Stimulated activated CD4-positive, alpha-beta T cell treated with anti-CD3 and anti-CD28 coated beads, Interleukin-2, amount 100 ng/mL, for 24 hours (primary cell): ENCODE measurements at places on chromosomes 12 and 14.

DNA sequence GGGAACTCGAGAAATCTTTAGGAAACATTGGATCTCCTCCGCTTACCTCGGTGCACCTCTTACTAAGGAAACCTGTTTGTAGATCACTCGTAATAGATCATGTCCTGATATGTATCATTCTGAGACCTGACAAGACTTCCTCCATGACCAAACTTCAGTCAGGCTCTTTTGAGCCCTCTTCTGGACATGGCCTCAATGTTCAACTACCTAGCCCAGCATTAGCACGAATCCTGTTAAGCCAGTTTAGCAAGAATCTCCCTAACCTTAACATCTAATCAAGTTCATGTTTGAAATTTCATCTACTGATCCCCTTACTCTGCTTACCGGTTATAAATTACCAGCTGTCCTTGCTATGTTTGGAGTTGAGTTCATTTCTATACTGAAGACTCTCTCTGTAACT lies 713.9 kb upstream of the USP15 start:
- DNase-seq: no peak

GRCh38 chr14:63956326-63956725 lies 103.5 kb downstream of the SYNE2 start:
- no peak for DNase-seq

- DNase-seq: no peak
Measured at GRCh38 chr14:105041841-105042765, 21.2 kb upstream of the CDCA4 start.

DNA sequence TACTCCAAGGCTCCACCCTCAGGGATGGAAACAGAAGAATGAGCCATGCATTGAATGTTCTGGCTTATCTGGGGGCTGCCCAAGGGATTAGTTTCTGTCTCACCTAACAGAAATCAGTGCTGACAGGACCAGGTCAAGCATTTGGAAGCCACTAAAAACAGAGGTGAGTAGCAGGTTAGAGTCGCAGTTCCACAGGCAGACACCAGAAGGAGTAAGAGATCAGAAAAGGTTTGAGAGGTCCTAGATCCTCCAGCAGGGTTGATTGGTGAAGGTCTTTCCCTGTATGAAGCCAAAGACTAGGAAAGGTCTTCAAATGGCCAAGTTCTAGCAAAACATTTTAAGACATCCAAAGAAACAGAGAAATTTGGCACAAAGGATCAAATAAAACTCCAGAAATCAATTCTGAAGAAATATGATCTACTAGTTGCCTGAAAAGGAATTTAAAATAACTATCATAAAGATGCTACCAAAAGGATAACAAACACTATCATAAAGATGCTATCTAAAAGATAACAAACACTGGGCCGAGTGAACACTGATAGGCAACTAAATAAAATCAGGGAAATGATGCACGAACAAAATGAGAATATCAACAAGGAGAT lies 19.5 kb upstream of the TTC9 start:
- DNase-seq: peak; percentile 45

- no peak for DNase-seq
Measured at GRCh38 chr12:15770581-15770980, 18.6 kb downstream of the EPS8 start.

- DNase-seq: no peak
Measured at GRCh38 chr14:87139299-87139698, 853.7 kb downstream of the GALC start.

- DNase-seq: no peak
Measured at GRCh38 chr14:26255213-26255612, 342.6 kb downstream of the NOVA1 start.

- no peak for DNase-seq
Measured at GRCh38 chr14:104121142-104121541, 17.2 kb upstream of the KIF26A start.

DNA sequence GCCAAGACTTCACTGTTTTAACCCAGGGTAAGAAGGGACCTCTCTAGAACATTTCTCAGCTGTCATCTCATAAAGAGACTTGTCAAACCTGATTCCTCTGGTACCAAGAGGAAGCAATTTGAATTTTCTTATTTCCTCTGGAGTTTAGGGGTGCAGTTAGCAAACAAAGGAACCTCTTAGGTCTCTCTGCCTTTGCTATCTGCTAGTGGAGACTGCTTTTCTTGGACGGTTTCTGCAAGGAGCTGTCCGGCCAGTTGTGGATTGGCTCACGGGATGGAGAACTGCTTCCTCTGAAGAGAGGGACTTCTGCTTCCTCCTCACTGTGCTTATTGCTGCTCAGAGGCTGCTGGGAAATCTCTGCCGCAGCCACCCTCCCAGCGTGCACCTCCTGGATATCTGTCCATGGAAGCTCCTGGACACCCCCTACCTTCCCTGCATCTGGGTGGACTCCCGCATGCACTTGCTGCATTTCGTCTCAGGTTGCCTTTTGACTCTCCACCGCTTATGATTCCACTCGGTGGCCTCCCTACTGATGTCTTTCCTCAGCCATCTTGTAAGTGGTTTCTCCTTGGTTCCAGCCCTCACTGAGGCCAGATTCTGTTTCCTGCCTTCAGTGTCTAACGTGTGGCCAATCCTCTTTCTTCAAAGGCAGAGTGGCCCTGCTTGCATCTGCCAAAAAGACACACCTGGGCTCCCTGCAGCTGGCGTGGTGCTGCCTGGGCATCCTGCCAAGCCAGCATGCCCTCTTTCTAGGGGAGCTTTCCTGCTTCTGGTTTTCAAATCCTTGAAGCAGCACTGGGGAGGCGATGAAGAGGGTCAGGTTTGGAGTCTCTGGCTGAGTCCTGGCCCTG lies 187.3 kb downstream of the CHST11 start:
- no peak for DNase-seq

GRCh38 chr12:99133401-99133800 lies 488.3 kb downstream of the APAF1 start:
- DNase-seq: no peak
